ENCODE measurements at places on chromosomes 3 and 15.

DNA sequence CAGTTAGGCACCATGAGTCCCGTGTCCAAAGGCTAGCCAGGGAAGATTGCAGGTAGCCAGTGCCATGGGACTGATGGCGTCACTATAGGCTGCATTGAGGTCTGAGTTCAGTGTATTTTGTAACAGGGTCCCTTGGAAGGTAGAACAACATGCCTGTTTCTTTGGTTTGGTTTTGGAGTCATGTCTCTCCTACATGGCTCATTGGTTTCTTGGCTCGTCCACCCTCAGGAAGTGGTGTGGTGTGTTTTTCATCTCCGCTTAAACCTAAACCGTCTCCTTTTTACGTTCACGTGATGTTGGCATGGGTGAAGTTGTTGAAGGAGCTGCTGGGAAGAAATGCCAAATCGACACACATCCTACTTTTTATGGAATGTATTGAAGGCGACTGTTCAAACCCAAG lies 71.6 kb downstream of the FLNB start:
- DNase-seq: no peak

- DNase-seq: no peak
Observed at GRCh38 chr3:126545544-126545943, 13.2 kb downstream of the C3orf22 start.

- DNase-seq: no peak
Observed at GRCh38 chr15:64092075-64092820, 1.4 kb downstream of the CIAO2A start.

DNA sequence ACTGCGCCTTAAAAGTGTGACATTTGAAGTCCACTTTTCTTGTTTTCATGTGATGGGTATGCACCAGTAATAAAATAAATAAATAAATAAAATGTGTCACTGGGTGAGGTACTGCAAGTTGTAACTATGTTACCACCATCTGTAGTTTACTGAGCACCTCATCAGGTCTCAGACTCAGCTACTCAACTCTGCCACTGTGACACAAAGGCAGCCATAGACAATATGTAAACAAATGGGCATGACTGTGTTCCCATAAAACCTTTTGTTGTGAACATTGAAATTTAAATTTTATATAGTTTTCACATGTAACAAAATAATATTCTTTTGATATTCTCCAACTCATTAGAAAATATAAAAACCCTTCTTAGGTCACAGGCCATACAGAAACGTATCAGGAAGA lies 120.1 kb downstream of the DNAJB8 start:
- no peak for DNase-seq

GRCh38 chr3:165635791-165636683 lies 201.2 kb downstream of the BCHE start:
- no peak for DNase-seq
